ENCODE measurements at places on chromosomes 7 and 10. TPM values are rescaled to one million over a fixed set of nuclear protein-coding genes. Genes with fewer than 3 reads are reported as not detected.
A peak's percentile ranks its signal among the peaks of the same experiment; 100 is the strongest.

- H3K4me1 ChIP-seq: no peaks in the 10 kb centered on the region
- no peaks in the 10 kb centered on the region for H3K36me3 ChIP-seq
- no peaks in the 10 kb centered on the region for H3K27me3 ChIP-seq
- H3K4me3 ChIP-seq: no peak overlapping the region
- DNase-seq: no peak
Observed at GRCh38 chr10:75904499-75905283, 473.3 kb downstream of the LRMDA start.

Gene MACC1
- not detected for total RNA-seq

GRCh38 chr7:76047305-76047810 lies 442 bp downstream of the STYXL1 start:
- H3K36me3 ChIP-seq: peaks cover 52% of the 10 kb centered on the region
- H3K27me3 ChIP-seq: no peaks in the 10 kb centered on the region
- peak overlapping the region; percentile 91 for H3K4me3 ChIP-seq
- DNase-seq: no peak
- peaks cover 13% of the 10 kb centered on the region for H3K4me1 ChIP-seq

DNA sequence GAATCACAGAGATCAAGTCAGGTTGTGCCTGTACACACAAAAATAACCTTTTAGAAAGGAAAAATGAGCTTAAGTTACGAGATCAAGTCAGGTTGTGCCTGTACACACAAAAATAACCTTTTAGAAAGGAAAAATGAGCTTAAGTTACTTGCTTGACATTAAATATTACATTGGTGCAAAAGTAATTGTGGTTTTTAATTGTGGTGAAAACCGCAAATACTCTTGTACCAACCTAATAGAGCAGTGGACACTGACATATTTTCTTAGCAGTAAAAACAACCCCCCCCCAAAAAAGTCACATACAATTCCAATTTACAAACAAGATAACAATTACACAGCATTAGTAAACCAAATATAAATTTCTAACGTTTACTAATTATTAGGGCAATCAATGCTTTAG lies 595.6 kb downstream of the GRM8 start:
- no peaks in the 10 kb centered on the region for H3K27me3 ChIP-seq
- H3K4me1 ChIP-seq: no peaks in the 10 kb centered on the region
- H3K36me3 ChIP-seq: no peaks in the 10 kb centered on the region
- H3K27ac ChIP-seq: no peak overlapping the region
- DNase-seq: no peak
- H3K4me3 ChIP-seq: no peak overlapping the region

GRCh38 chr7:94580601-94581000 lies 71.0 kb downstream of the CASD1 start:
- H3K27me3 ChIP-seq: no peaks in the 10 kb centered on the region
- H3K4me3 ChIP-seq: no peak overlapping the region
- peak; percentile 27 for DNase-seq
- peaks cover 4% of the 10 kb centered on the region for H3K36me3 ChIP-seq
- H3K27ac ChIP-seq: no peak overlapping the region
- H3K4me1 ChIP-seq: peaks cover 9% of the 10 kb centered on the region

- H3K27me3 ChIP-seq: no peaks in the 10 kb centered on the region
- H3K27ac ChIP-seq: no peak overlapping the region
- no peak for DNase-seq
Observed at GRCh38 chr7:158397885-158398284, 189.7 kb downstream of the PTPRN2 start.

DNA sequence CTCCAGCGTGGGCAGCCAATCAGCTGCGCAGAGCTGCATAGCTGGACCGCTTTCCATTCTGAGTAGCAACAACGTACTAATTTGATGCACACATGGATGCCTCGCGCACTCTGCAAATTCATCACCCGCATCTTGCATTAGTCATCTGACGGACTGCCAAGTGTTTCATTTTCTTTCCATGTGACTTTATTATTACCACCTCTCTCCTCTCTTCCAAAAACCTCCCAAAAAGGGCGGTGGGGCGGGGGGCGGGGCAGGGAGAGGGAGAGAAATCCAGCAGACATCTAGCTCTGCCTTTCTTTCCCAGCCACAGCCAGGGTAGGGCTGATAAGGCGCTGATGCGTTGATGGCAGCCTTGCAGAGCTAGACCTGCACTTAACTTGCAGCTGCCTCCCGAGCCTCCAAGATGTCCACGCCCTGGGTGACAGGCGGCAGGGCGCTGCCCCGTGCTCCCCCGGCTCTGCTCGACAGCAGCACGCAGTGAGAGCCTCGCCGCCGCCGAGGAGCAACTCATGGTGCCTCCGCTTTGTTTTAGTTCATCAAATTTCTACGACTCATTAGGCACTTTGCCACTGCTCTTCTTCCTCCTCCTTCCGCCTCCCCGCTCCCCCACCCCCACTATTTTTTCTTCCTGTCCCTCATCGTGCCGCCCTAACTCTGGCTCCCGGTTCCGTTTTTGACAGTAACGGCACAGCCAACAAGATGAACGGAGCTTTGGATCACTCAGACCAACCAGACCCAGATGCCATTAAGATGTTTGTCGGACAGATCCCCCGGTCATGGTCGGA lies 147.3 kb downstream of the CELF2 start:
- H3K27me3 ChIP-seq: peaks cover 34% of the 10 kb centered on the region
- DNase-seq: no peak

Gene MRLN
- total RNA-seq: not detected

DNA sequence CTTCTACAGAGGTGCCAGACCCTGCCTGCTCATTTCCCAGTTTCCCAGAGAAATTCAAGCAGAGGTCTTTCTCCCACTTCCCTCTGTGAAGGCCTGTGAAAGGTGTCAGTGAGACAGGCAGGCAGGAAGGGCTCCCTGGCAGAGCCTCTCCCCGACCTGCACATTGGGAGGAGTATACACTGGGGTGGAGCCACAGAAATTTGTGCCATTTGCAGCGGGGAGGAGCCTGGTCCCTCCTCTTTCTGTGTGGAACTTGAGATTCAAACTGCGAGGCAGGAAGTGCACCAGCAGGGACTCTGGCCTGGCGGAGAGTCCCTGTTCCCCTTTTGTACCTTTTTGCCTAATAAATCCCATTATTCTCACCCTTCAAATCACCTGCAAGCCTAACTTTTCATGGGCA lies 54.6 kb upstream of the OPN4 start:
- no peak for DNase-seq
- H3K36me3 ChIP-seq: no peaks in the 10 kb centered on the region
- H3K4me3 ChIP-seq: no peak overlapping the region
- H3K4me1 ChIP-seq: peaks cover 6% of the 10 kb centered on the region

- H3K4me3 ChIP-seq: no peak overlapping the region
- H3K36me3 ChIP-seq: no peaks in the 10 kb centered on the region
- H3K27me3 ChIP-seq: no peaks in the 10 kb centered on the region
- H3K4me1 ChIP-seq: no peaks in the 10 kb centered on the region
- DNase-seq: no peak
Observed at GRCh38 chr10:44004913-44005787, 356.5 kb upstream of the ZNF32 start.

Gene ACTL6B
- not detected for total RNA-seq

Gene GIMAP8
- not detected for total RNA-seq

DNA sequence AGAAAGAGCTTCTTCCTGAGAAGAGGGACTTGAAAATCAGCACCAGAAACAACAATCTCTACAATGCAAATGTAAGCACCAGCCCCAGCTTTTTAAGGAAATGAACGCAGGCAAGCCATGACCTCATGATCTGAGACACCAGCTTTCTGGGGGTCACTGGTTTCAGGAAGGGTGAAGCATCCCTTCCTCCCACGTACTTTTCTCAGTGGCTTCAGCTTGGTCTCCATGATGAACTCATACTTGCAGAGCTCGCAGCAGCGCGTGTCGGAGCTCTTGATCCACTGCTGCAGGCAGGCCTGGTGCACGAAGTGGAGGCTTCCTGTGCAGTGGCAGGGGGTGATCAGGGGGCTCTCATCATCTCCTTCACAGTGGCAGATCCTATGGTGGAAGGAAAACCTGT lies 87.0 kb downstream of the ALOX5 start:
- no peaks in the 10 kb centered on the region for H3K36me3 ChIP-seq
- no peak for DNase-seq
- H3K4me3 ChIP-seq: no peak overlapping the region
- H3K4me1 ChIP-seq: no peaks in the 10 kb centered on the region
- H3K27me3 ChIP-seq: no peaks in the 10 kb centered on the region

- H3K36me3 ChIP-seq: no peaks in the 10 kb centered on the region
- H3K4me1 ChIP-seq: peaks cover 7% of the 10 kb centered on the region
- DNase-seq: no peak
- H3K4me3 ChIP-seq: no peak overlapping the region
- no peak overlapping the region for H3K27ac ChIP-seq
- H3K27me3 ChIP-seq: no peaks in the 10 kb centered on the region
Observed at GRCh38 chr10:62108759-62109586, 159.7 kb downstream of the RTKN2 start.

DNA sequence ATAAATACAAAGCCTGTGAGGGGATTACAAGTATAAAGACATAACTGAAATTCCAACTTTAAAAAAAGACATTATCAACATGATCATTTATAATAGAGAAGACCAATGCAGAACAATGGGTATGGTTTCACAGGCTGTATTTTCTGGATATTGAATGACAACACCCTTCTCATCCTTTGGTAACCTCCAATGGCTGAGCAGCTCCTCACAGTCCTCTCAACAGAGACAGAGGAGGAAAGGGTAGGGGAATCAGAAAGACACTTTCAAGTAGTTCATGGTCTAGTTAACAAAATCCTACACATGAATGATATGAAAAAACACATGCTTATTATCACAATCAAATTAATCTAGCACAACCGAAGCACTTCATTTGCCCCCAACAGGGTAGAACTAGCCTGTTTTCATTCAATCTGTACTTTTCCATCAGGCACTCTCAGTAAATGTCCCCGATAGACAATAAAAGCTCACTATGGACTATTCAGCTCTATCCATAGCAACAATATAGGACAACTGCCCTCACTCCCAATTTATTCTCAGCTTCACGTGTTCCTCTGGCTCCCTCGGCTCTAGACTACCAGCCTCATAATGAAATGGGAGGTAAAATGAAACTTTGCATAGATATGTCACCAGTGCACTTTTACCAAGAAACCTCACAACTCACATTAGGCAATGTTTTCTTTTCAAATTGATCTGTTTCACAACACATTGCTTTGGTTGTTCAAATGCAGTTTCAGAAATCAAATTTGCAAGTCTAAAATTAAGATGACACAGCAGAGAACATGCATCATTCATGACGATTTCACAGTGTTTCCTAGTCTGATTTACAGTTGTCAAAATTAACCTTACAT lies 211.4 kb downstream of the THSD7A start:
- no peak overlapping the region for H3K27ac ChIP-seq
- DNase-seq: no peak
- H3K4me3 ChIP-seq: no peak overlapping the region
- no peaks in the 10 kb centered on the region for H3K27me3 ChIP-seq
- no peaks in the 10 kb centered on the region for H3K36me3 ChIP-seq
- no peaks in the 10 kb centered on the region for H3K4me1 ChIP-seq

DNA sequence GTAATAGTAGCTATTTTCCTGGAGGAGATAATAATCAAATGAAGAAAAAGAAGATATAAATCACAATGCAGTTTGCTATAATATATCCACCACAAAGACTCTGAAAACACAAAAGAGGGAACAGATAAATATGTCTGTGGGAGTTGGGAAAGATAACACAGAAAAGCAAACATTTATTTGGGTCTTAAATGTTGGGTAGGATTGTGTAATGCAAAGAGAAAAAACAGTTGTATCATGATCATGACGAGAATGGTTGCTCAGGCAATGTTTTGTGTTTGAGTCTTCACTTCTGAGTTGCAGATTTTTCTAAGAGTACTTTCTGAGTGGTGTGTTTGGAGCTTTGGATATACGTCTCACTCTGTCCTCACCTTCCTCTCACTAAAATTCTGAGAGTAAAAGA lies 437.5 kb downstream of the TFEC start:
- H3K4me1 ChIP-seq: no peaks in the 10 kb centered on the region
- no peaks in the 10 kb centered on the region for H3K36me3 ChIP-seq
- H3K27ac ChIP-seq: no peak overlapping the region
- no peaks in the 10 kb centered on the region for H3K27me3 ChIP-seq
- no peak overlapping the region for H3K4me3 ChIP-seq
- DNase-seq: no peak

Gene SHTN1
- total RNA-seq: 5.5 TPM
